ENCODE measurements at places on chromosomes 13 and 19.

DNA sequence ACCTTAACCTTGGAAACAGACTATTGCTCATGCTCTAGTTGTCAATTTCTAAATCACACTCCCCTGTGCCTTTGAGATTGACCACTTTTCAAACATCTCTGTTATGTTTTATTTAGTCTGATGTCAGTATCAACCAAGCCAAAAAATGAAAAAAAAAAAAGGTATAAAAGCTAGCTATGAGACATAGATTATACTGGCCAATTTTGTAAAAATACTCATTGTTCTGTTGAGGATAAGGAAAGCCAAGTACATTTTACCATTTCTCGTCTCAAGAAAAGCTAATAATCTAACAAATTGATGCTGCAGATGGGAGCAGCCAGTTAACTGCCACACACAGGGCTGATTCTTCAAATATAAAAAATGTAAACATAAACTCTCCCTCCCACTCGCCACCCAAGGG lies 572.6 kb upstream of the KLF12 start:
- DNase-seq, result no peak

DNA sequence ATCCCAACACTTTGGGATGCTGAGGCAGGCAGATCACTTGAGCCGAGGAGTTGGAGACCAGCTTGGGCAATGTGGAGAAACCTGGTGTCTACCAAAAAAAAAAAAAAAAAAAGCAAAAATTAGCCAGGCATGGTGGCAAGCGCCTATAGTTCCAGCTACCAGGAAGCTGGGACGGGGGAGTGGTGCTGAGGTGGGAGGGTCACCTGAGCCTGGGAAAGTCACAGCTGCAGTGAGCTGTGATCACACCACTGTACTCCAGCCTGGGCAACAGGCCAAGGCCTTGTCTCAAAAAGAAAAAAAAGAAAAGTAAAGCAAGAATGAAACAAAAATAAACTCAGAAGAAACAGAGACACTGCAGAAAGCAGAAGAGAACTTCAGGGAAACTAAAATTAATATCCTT lies 31.6 kb downstream of the MTRF1 start:
- no peak for DNase-seq

- DNase-seq, result no peak
Observed at GRCh38 chr13:114288157-114288591, 6.8 kb downstream of the UPF3A start.

DNA sequence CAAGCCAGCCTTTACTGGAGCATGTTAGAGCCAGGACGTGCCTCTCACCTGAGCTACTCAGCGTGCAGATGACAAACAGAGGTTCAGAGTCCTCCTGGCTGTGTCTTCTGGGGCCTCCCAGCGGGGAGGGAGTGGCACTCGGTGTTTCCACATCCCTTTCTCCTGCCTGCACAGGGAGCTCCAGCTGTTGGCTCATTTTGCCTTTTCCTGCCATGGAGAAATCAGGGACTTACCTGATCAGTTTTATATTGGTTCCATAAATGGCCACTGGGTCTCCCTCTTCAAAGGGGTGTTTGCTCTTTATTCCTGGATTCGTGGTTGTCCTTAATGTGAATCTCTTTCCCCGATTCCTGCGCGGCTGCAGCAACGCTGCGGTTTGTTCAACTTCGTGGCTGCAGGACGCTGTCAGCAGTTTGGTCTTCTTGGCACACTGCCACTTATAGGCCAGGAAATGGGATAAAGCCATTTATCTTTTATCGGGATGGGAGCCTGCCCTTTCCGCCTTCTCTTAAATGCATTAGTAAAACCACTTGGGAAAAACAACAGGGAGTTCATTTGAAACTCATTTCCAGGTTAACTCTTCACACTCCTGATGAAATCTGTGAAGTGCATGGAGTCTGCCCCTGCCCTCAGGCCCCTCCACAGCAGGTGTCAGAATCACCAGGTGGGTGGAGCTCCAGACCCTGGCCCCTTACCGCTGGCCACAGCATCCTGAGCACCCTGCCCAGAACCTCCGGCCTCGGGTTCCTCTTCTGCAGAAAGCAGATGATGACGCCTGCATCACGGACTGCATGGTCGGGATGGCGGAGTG lies 39.8 kb upstream of the MCF2L start:
- DNase-seq, result no peak

GRCh38 chr13:99809496-99809895 lies 162.1 kb downstream of the ZIC5 start:
- DNase-seq, result no peak

GRCh38 chr19:16343156-16343555 lies 18.5 kb downstream of the KLF2 start:
- DNase-seq, result no peak

- no peak for DNase-seq
Observed at GRCh38 chr19:19543101-19543500, 5.0 kb downstream of the CILP2 start.

- DNase-seq, result no peak
Observed at GRCh38 chr13:49869519-49869918, 66.6 kb downstream of the SPRYD7 start.

- no peak for DNase-seq
Observed at GRCh38 chr19:23507446-23507845, 112.2 kb upstream of the ZNF91 start.

DNA sequence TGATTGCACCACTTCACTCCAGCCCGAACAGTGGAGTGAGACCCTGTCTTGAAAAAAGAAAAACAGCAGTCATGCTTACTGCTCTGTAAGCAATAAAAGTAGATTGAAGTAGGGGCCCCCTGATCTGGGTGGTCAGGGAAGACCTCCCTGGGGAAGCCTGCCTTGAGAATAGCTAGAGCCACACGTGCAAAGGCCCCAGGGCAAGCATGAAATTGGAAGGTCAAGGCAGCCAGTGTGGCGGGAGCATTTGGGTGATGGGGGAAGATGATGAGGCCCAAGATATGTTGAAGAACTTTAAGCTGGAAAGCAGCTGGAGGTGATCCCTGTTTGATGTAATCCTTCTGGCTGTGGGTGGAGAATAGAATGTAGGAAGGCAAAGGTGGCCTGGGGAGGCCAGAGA lies 104.4 kb downstream of the SIPA1L3 start:
- DNase-seq, result no peak

DNA sequence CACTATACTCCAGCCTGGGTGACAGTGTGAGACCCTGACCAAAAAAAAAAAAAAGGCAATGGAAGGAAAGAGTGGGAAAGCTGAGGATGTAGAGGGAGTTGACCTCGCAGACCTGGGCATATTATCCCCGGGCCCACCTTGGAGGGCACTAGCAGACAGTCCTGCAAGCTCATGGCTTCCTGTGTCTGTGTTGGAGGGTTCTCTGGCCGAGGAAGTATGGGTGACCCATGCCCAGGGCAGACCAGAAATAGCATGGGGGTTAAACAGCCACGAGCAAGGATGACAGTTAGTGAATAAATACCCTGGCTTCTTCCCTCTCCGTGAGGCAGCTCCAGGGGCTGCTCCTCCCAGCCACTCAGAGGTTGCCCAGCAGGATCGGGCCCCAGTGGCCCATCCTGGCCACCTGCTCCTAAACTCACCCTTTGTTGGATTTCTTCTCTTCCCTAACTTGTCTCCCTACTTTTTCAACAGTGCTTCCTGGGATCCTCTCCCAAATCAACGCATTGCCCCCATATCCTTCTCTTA lies 485.8 kb downstream of the ZNF536 start:
- no peak for DNase-seq

- DNase-seq, result no peak
Observed at GRCh38 chr19:14394167-14394566, 12.9 kb downstream of the ADGRE5 start.

GRCh38 chr13:94415500-94416237 lies 63.8 kb downstream of the DCT start:
- DNase-seq, result no peak

DNA sequence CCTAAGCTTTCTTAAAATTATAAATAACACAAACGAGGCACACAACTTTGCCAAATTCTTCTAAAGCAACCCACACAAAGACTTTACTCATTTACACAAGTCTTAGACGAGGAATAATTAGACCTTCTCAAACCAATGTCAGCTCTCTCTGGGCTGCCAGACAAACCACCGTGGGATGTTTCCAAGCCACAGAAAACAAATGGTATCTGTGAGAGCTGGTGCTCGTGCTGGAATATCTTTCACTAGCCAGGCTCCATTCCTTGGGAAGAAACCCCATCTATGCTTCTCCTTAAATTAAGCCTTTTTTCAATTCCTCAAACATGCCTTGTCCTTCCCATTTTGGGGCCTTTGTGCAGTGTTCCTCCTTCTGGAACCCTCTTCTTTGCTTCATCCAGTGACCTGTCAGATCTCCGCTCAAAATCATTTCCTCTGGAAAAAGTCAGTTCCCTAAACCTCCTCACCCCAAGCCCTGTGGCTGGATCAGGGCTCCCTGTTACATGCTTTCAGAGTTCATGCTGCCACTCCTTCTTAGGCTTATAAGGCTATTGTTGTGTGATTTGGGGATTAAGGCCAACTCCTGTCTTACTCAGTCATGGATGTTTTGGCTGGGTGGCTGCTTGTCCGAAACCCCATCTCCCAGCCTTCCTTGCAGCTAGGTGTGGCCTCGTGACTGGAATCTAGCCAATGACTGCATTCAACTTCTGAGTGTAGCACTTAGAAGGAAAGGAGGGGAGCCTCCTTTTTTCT lies 64.2 kb upstream of the GTF2F2 start:
- DNase-seq, result no peak

GRCh38 chr19:1273263-1274041 lies 1.9 kb upstream of the FAM174C start:
- DNase-seq, result no peak

DNA sequence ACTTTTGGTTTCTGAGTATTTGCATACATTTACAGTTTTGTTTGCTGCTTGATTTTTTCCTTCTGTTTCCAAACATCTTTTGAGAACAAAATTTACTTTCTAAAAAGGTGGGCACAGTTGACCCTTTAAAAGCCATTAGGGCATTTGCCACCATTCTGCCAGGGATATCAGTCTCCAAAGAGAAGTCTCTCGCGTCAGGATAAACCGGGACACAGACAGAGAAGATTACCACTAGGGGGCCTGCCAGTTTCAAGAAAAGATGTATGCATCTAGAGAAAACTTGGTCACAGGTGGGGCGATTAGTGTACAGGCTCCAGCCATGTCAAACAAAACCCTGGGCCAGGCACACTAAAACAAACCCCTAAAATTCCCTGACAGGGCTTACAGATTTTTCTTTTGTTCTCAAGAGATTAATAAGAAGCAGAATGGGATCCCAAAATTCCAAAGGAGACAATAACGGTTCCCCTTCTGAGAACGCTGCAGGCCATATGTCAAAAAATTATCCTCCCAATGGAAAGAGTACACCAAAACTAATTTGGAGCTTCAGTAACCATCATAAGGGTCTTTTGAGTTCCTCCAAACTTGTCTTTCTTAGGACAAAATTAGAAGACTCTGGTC lies 10.7 kb upstream of the PABPC3 start:
- no peak for DNase-seq

- no peak for DNase-seq
Observed at GRCh38 chr19:28956961-28957360, 256.0 kb downstream of the UQCRFS1 start.

- DNase-seq, result no peak
Observed at GRCh38 chr19:8097198-8097597, 44.6 kb downstream of the CCL25 start.

GRCh38 chr19:4524808-4525562 lies 6.7 kb upstream of the PLIN4 start:
- DNase-seq, result peak; percentile 65

DNA sequence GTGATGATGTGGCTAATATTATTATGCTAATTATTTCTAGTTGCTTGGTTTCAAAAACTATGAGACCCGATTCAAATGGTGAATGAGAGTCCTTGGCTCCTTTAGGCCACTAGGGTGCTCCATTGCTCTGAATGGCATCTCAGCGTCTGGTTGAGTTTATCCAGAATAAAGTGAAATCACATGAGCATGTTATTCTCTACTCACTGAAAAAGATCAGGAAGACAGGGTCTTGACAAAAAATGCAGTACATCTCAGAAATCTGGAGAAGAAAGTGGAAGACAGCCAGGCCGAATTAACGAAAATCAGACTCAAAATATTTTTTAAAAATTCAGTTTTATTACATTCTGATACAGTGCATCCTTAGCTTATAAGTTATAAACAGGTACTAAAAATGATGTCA lies 516.2 kb downstream of the MYO16 start:
- no peak for DNase-seq

DNA sequence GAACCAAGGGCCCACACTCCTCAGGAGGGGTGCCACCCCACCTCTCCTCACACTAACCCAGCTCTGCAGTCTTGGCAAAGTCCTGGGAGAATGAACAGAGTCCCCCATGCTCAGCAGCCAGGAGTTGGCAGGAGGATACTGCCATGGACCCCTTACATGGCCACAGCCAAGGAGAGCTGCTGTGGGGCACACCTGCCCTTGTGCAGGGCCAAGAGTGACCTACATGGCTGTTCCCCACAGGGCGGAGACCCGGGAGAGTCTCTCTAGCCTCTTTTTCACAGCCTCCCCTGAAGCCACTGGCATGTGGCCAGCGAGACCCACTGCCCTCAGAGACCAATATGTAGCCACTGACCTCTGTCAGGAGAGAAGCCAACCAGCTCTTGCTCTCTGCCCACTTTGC lies 45.9 kb upstream of the VSTM2B start:
- no peak for DNase-seq

DNA sequence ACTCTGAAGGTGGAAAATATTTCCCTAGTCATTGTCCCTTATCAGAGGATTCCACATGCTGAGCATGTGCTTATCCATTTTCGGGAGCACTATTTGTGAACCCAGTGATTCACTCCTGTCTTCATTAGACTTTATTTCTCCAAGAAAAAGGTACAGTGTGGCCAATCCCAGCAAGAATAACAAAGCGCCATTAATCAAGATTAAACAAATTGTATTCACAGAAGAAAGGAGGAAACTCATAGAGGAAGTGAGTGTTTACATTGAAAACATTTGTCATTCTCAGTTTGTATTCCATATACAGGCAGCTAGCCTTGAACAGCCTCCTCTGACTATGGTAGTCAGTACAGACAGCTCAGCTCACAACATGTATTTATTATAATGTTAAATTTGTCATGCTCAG lies 1669.9 kb upstream of the SPRY2 start:
- DNase-seq, result no peak
